ENCODE measurements at places on chromosomes 13 and 19.

GRCh38 chr13:64477146-64477545 is 2753.0 kb downstream of the PCDH9 start:
- DNase-seq: no peak

- DNase-seq: no peak
These were observed 35.8 kb upstream of the GRTP1 start for GRCh38 chr13:113399755-113400149.

- DNase-seq: no peak
These were observed 441.5 kb upstream of the SPRY2 start for GRCh38 chr13:80782441-80782840.

- DNase-seq: no peak
These were observed 278.7 kb downstream of the KLF5 start for GRCh38 chr13:73337532-73337931.

DNA sequence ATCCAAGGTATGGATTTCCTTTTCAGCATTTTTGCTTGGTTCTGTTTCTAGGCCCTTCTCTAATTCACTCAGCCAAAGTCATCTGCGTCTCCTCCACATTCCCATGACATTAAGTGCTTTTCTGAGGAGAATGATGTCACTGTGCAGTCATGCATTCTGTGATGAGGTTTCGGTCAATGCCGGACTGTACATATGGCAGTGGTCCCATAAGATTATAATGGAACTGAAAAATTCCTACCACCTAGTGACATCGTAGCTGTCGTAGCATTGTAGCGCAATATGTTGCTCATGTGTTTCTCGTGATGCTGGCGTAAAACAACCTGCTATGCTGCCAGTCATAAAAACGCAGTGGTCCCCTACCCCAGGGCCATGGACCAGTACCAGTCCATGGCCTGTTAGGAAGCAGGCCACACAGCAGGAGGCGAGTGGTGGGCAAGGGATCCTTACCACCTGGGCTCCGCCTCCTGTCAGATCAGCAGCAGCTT is 63.4 kb upstream of the TNFRSF19 start:
- DNase-seq: no peak

GRCh38 chr19:45439569-45440258 is 16.0 kb upstream of the ERCC1 start:
- no peak for DNase-seq

DNA sequence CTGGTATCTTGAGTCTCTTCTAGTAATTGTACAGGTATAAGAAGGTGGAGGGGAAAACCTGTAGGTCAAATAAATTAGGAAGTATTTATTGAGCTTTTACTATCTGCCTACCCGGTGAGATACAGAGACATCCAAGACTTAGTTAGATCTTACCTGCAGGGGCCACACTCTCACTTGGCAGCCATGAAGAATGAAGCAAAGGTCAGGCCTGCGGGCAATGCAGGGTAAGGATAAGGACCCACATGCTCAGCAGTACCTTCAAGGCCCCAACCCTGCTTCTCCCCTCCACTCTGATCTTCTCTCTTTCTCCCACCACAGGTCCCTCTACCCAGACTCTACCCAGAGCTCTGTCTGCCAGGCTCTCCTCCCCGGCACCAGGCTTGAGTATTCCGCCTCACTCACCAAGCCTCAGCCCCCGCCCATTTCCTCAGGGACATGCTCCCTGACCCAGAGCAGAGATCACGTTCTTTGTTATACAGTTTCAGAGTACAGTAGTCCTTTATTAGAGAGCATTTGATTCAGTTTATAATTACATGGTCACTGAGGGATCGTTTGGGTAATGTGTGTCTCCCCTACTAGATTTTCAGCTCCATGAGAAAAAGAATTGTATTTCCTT is 18.9 kb upstream of the CLDN10 start:
- no peak for DNase-seq

DNA sequence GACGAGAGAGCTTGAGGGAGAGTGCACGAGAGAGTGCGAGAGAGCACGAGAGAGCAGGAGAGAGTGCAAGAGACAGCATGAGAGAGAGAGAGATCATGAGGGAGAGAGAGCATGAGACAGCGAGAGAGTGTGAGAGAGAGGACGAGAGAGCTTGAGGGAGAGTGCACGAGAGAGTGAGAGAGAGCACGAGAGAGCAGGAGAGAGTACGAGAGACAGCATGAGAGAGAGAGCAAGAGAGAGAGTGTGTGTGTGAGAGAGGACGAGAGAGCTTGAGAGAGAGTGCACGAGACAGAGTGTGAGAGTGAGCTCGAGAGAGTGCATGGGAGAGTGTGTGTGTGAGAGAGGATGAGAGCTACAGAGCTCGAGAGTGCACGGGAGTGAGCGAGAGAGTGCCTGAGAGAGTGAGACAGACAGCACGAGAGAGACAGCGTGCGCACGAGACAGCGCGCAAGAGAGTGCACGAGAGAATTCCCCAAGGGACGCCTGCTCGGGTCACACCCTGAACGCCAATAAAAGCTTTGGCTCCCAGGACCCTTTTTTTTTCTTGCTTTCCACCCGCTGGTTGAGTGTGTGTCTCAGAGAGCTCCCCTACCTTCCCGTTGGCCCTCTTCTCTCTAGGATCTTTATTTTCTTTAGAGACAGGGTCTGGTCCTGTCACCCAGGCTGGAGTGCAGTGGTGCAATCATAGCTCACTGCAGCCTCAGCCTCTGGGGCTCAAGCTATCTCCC is 3.7 kb downstream of the CD70 start:
- DNase-seq: no peak

DNA sequence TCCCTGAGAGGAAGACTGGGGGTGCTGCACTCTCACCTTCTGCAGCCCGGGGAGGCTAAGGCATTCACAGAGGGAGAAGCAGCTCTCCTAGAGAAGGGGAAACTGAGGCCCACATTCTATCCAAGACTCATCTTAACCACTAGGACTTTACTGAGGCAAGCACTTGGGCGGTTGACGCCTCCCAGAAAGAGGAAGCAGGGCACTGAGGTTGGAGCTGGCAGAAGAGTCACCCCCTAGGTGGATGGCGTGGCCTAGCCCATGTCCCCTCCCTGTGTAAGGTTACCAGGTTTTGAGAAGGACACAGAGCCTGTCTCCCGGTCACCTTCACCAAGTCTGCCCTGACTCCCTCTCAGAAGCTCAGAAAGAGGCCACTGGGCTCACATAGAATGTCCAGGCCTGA is 2.7 kb downstream of the S1PR2 start:
- DNase-seq: no peak

DNA sequence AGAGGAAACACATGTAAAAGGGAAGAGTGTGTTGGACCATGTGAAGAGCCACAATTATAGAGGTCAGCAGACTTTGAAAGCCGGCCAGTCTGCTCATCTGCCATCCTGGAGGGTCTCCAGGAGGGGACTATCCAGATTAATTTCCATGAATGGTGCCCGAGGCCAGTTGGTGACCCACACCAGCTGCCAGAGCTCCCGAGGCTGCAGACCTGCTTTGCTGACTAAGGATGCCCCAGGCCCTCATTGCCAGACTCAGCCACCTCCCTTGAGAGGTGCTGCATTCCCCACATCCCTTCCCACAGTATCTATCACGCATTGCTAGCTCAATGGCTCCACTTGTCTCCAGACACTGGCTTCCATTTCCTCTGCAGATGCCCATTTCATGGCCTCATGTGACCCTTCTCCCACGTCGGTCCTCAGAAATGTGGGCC is 110.3 kb downstream of the NALCN start:
- no peak for DNase-seq

DNA sequence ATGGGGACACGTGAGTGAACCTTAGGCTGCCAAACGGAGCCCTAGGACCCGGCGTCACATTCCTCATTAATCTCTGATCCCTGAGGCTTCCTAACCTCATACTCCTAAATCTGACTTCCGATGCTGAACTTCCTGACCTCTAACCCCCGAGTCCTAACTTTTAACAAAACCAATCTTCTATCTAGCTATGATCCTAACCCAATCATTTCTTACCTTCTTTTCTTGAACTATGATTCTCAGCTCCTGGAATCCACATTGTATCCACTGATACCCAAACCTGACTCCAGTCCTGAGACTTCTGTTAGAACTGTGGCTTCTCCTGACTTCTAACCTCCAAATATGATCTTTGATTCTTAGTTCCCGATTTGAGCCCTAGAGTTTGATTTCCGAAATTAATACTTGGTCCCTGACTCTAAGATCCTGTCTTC is 447 bp downstream of the NFKBIB start:
- peak; percentile 16 for DNase-seq

DNA sequence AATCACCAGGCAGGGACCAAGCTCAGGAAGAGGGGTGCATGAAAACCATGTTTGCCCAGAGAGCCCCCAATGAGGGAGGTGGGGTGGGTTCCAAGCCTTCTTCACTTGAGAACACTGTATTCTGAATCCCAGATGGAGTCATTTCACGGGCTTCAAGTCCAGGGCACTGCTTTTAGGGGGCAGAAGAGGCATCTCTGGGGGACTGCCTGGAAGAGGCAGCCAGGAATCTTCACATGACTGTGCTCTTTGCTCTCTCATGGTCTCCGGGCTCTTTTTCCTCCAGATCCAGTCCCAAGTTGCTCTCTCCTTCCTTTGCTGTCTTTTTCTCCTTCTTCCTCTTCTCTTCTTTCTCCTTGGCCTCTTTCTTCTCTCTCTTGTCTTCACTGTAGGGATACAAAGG is 5.7 kb downstream of the SMIM24 start:
- DNase-seq: no peak

- DNase-seq: no peak
These were observed 32.5 kb downstream of the MARK4 start for GRCh38 chr19:45283443-45284033.

DNA sequence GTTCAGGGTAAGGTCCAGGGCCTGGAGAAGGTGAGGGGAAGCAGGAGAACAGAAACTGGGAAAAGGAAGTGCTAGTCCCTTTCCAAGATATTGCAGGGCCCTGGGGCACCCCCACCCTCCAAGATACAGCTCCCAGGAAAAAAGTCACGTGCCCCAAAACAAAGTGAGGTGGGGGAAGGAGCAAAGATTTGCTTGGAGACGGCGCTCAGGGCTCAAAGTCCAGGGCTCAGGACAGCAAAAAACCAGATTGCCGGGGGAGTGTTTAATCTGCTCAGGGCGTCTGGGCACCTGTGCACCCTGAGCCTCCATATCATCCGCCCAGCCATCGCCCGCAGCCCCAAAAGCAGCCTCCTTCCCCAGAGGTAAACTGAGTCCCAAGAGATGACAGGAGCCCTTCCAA is 6.3 kb downstream of the SMIM24 start:
- no peak for DNase-seq

GRCh38 chr13:74866101-74866500 is 615.9 kb downstream of the TBC1D4 start:
- DNase-seq: no peak

- DNase-seq: no peak
These were observed 140.6 kb downstream of the IRS2 start for GRCh38 chr13:109645831-109646230.

DNA sequence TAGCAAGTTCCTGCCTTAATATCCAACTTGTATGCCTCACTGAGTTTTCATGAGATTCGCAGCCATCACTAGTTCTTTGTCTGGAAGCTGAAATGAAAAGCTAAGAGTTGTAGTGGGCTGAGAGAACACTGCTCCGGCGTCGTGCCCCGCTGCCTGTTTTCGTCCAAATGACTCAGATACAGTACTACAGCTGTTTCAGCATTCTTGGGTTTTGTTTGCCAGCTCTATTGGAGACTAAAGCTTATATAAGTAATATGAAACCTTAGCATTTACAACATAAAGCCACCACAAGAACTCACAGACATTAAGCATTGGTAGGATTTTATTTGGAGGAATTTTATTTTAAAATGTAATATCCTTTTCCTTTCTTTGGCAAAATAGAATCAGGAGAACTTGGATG is 299.7 kb downstream of the DLEU7 start:
- DNase-seq: no peak

GRCh38 chr13:30832845-30833332 is 73.2 kb upstream of the MEDAG start:
- DNase-seq: no peak

GRCh38 chr13:97091196-97091595 is 96.9 kb upstream of the OXGR1 start:
- DNase-seq: no peak

DNA sequence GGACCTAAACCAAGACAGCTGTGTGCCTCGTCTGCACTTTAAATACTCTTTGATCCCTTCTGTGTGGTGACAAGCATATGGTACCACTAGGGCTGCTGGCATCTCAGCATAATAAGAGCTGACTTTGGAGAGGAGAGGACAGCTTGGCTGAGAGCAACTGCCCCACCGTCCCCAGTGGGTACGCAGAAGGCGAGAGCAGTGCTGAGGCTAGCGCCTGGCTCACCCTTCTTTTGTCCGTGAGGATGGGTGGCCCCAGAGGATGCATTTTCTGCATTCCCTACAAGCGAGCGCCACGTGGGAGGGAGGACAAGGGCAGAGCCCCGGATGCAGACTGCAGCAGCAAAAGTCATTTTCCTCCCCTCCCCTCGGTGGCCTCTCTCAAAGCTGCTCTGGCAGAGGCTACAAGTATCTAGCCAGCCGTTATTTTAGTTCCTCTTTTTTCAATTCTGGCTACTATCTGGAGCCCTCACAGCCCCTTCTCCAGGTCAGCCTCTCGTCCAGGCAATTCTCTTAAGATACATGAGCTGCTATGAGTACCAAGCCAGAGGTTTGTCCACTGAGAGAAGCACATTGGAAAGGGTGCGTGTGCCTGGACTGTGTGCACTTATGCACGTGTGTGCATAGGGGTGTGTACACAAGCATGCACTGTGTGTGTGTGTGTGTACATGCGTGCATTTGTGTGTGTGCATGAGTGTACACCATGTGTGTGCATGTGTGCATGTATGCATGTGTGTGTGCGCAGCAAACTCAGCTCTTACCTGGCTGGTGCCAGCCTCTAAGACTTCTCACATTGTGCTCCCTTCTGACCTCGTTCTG is 51.3 kb downstream of the RAB20 start:
- DNase-seq: no peak

- no peak for DNase-seq
These were observed 13.6 kb upstream of the MCF2L start for GRCh38 chr13:112955271-112955937.

GRCh38 chr13:48561466-48562235 is 28.8 kb upstream of the RCBTB2 start:
- no peak for DNase-seq

GRCh38 chr13:37163641-37164265 is 58.3 kb upstream of the CSNK1A1L start:
- no peak for DNase-seq

- DNase-seq: no peak
These were observed 37.8 kb upstream of the POP4 start for GRCh38 chr19:29568036-29569025.

GRCh38 chr13:99022941-99023340 is 45.1 kb upstream of the DOCK9 start:
- no peak for DNase-seq

GRCh38 chr13:32471187-32471922 is 43.4 kb upstream of the N4BP2L1 start:
- no peak for DNase-seq

DNA sequence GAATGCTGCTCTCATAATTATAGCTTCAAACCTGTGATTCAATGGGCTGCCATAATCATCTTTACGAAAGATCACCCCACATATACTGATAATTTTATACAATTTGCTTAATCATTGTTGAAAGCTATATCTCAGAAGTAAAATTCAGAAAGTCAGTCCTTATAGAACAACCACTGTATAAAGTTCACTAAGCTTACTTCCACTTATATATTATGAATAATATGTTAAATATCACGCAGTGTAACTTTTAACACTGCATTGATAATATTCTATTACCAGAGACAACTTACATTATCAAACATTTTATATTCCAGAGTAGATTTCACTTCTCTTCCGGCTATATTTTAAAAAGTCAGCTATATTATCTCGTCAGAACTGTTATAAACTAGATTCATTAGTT is 550.1 kb upstream of the PCDH20 start:
- DNase-seq: no peak

GRCh38 chr13:38879278-38879677 is 111.4 kb downstream of the STOML3 start:
- no peak for DNase-seq
